ENCODE measurements at places on chromosomes 6 and 20.

GRCh38 chr20:54477191-54477955, 2.0 kb downstream of the DOK5 start:
- no peak for DNase-seq

- no peak for DNase-seq
Measured at GRCh38 chr20:43904827-43905177, 9.8 kb upstream of the TOX2 start.

DNA sequence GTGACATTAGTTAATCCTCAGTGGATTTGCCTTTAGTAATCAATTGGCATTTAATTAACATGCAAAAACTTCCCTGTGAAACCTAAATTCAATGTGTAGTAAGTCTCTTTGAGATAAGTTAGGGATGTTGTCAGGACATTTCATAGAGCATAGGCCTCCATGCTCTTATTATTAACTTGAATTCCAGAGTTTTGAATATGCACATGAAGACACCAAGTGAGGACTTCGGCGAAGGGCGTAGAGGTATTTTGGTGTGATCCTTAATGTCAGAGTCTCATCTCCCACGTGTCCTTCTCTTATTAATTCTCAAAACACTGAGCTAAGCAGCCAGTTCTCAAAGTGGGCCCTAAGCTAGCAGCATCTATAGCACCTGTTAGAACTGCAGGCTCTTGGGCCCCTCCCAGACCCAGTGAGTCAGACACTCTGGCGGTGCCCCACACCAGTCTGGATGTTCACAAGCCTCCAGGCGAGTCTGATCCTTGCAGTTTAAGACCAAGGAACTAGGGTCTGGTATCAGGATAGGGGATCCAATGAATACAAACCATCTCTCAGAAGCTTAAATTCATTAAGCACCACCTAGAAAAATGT, 292.1 kb downstream of the QKI start:
- no peak for DNase-seq

DNA sequence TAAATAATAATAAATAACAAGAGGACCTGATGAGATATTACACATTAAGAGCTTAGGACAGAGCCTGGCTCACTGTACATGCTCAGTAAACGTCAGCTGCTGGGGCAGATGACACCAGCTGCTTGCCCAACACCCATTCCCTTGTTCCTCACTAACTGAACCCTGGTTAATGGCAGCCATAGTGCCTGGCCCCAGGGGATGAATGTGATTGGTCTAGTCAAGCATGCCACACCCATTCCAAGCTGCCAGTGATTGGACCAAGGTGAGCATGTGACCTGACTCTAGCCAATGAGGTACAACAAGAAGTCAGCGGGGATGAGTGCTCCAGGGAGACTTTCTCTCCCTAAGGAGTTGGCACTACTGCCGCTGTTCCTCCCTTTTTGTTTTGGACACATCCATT, 85.1 kb upstream of the PTPN1 start:
- no peak for DNase-seq

DNA sequence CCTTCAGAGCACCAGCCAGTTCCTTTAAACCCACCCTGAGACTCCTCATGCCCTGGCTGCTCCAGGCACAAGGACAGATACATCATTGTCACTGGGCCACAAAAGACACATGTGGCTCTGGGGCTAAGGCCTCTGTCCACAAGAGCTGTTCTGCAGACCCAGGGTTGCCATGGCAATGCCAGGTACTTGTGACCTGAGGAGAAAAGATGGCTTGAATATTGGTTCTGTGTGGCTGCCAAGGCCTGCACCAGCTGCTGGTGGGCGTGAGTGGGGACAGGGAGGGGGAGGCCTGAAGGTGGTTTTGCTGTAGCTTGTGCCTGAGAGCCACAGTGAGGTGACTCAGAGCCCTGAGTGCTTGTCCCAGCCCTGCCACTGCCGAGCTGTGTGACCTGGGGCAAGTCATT, 31.8 kb downstream of the SAYSD1 start:
- no peak for DNase-seq

- no peak for DNase-seq
Measured at GRCh38 chr6:125944896-125945295, 11.7 kb upstream of the HINT3 start.

GRCh38 chr20:24406750-24407149, 62.7 kb upstream of the SYNDIG1 start:
- no peak for DNase-seq

GRCh38 chr6:16657768-16658167, 103.5 kb downstream of the ATXN1 start:
- no peak for DNase-seq

DNA sequence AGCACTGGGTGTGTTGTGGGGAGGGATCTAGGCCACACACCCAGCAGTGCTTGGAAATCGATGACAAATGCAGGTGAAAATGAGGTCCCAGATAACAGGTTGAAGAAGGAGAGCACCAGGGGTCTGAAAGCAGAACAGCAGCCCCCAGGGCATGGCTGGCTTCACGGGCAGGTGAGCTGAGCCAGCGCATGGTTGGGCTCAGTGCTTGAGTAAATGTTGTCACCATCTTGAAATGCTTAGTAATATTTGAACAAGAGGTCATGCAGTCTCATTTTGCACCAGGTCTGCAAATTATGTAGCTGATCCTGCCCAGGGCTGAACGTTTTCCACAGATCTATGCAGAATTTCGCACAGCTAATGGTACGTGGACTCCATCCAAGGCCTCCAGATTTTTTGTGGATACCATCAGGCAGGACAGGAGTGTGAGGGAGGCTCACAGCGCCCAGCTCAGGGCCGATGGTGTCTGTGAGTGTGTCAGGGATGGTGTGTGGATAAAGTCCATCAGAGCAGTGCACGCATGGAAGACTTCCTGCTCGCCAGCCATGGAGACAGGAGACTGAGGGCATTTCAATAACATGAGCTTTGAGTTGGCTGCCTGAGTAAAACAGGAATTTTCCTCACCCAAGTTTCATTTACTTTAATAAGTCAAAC, 53.1 kb upstream of the SNX9 start:
- no peak for DNase-seq

- DNase-seq: no peak
Measured at GRCh38 chr6:142635130-142635529, 309.8 kb downstream of the HIVEP2 start.

DNA sequence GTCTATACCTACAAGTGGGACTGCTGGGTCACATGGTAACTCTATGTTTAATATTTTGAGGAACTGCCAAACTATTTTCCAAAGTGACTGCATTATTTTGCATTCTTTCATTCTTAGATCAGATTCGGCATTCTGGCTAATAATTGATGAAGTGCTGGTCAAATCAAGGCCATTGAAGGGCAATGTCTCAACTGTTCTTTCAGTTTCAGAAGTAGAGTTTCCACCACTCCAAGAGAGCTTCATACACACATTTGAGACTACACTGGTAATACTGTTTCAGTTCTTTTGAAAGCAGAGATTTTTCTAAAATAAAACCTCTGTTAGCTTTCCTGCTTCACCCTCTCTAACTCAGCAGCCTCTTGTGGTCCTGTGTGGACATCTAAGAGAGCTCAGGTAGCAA, 154.5 kb downstream of the CFAP61 start:
- DNase-seq: no peak

GRCh38 chr6:72182337-72183246, 296.2 kb downstream of the RIMS1 start:
- DNase-seq: peak; percentile 6

DNA sequence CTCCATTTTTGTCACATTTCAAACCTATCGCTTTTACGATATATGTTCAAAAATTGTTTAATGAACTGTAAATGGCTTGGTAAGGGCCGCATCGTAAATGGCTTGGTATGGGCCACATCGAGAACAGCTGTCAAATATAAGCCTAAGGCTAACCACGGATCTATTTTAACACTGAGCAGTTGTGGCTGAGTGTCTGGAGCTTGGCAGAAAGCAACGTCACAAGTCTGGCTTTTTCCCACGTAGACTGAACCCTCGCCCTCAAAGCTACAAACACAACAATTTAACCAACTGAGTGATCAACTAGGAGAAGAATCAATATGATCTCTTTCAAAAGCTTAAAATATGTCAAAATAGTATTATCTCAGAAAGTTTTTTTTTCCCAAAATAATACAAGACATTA, 71.4 kb upstream of the PRSS16 start:
- no peak for DNase-seq

- no peak for DNase-seq
Measured at GRCh38 chr6:78910591-78911171, 43.3 kb downstream of the IRAK1BP1 start.

- DNase-seq: no peak
Measured at GRCh38 chr6:46926481-46926880, 4.7 kb upstream of the ADGRF5 start.

DNA sequence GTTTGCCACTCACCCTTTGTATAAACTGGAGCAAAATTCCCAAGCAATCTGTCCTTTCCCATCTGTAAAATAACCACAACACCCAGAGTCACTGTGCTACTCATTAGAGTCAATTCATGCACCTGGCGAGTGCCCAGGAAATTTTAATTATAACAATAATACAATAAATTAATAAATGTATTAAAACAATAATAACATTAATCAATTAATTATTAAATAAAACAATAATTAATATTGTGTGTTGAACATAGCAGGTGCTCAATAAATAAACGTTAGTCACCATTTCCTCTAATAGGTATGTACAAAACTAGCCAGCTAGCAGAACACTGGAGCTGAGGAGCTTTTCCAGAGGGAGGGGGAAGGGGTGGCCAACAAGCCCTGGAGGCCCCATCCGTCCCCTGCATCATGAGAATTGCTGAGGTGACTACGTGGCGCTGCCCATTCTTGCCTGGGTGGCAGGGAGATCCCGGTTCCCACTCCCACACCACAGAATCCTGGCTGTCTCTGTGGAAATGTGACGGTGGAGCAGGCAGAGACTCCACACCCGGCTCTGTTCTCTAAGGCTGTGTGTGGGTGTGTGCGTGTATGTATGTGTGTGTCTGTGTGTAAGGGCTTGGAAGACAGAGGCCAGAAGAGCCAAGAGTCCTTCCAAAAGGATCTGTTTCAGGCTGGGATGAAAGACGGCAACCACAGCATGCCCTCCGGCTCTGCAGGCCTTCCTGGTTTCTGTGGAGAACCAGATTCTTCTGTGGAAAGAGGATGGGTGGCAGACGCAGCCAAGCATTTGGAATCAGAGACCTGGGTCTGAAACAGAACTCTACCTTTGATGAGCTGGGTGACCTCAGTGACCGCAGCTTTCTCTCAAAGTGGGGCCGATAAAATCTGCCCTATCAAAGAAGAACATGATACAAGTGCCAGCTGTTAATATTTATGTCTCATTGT, 18.8 kb upstream of the EZR start:
- DNase-seq: no peak

- DNase-seq: no peak
Measured at GRCh38 chr6:8082954-8083858, 19.0 kb upstream of the BLOC1S5 start.

DNA sequence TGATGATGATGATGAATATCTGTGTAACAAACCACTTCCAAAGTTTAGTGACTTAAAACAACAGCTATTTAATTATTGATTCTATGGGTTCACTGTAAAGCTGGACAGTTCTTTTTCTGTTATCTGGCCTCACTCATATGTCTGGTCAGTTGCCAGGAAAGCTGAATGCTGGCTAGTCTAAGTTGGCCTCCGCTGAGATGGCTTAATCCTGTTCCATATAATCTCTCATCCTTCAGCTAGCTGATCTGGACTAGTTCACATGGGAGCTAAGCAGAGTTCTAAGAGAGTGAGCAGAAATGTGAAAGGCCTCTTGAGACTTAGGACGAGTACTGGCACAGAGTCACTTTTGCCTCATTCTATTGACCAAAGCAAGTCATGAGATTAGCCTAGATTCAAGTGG, 334.7 kb upstream of the FLRT3 start:
- no peak for DNase-seq

GRCh38 chr6:37941871-37942270, 122.3 kb downstream of the ZFAND3 start:
- DNase-seq: no peak

DNA sequence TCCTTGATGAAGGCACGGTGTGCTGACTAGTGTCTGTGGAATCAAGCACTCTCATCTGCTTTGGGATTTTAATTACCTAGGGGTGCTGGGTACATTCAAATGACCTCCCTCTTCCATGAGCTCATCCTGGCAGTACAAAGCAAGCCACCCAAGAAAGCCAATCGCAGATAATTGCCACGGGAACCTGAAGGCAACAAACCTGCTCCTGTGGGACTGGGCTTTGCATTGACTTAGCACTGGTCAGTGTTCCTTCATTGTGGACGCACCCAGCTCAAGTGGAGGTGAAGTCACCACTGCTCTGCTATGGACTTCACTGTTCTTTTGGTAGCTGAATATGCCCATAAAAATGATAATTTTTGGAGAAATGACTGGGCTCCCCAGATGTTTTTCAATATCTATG, 261.6 kb upstream of the FERMT1 start:
- no peak for DNase-seq

DNA sequence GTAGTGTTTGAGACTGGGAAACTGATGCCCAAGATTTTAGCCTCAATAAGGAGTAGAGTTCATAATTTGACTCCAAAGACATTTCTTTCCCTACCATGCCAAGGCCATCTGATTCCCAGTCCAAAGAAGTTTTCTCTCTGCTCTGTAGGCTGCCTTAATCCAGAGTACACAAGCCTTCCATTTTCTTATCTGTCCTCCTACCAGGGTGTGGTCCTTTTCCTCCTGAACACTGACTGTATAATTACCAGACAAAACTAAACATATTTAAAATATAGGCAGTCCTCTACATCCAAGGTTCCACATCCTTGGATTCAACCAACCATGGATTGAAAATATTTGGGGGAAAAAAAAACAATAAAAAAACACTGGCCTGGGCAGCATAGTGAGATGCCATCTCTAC, 108.4 kb downstream of the SLC16A10 start:
- no peak for DNase-seq

DNA sequence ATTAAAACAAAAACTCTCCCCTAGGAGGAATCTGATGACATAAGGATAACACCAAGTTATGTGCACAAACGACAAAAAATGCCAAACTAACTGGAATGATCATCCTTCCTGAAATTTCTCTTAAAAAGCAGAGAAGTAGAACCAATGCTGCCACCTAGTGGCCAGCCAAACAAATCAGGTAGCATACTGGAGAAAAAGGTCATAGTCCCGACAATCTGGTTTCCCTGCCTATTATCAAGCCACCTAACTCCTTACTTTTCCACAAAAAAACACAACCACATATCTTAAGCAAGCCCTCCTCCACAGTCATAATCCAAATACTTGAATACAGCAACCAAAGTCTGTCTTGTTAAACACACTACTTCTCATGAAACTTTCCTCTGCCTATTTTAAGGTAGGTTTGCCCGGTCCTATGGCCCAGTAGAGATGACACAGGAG, 5.3 kb downstream of the OARD1 start:
- DNase-seq: no peak

- DNase-seq: no peak
Measured at GRCh38 chr6:105522626-105523322, 119.9 kb upstream of the PREP start.

- DNase-seq: no peak
Measured at GRCh38 chr6:125189494-125189893, 35.9 kb downstream of the TPD52L1 start.

GRCh38 chr20:41380551-41381193, 14.1 kb upstream of the EMILIN3 start:
- no peak for DNase-seq

DNA sequence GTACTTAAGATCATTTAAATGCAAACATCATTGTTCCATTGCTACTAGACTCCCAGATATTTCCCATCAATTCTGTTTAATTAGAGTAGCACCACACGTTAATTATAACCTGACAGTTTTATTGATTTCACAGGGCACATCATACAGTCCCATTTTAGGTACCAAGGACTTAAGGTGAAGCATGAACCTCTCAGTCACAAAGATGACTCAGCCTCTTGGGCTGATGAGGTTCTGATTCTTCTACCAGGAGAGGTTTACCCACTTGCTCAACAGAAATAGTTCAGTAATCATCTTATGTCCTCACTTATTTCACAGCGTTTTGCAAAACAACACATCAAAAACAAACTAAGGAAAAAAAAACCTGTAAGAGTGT, 98.5 kb downstream of the HIVEP2 start:
- no peak for DNase-seq
